ENCODE measurements at places on chromosomes 7 and 10.
A peak's percentile ranks its signal among the peaks of the same experiment; 100 is the strongest.

DNA sequence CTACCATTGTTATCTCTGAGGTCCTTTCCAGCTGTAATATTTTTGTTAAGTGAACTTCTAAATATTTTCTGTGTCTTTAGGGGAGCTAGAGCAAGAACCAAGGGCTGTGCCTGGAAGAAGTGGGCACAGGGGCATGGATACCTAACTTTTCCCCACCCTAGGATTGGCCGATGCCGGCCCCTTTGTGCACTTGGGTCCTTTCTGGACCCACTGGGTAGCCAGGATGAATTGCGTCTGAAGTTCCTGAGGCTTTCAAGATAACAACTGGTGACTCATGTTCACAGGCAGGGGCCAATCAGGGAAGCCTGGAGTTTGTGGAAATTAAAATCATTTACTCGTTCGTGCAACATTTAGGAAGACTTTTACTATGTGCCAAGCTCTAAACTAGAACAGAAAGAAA is 758 bp downstream of the DPCD start:
- DNase-seq: peak; percentile 52

GRCh38 chr10:119608316-119609155 is 11.8 kb upstream of the TIAL1 start:
- peak; percentile 35 for DNase-seq

DNA sequence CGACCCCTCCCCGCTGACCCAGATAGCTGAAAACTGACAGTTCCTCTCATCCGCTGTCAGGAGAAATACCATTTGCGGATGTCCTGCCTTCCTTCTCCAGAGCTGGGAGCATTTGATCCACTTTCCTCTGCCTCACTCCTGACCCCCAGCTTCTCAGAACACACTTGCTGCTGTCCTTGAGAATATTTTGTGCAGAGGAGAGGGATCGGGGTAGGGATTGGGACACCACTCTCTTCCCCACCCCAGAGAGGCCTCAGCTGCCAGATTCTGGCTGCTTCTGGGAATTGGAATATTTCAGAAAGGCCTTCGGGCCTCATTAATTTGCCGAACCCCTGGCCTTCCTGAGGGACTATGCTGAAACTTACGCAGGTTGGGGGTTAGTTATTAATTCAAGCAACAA is 97.0 kb downstream of the C10orf105 start:
- DNase-seq: no peak

DNA sequence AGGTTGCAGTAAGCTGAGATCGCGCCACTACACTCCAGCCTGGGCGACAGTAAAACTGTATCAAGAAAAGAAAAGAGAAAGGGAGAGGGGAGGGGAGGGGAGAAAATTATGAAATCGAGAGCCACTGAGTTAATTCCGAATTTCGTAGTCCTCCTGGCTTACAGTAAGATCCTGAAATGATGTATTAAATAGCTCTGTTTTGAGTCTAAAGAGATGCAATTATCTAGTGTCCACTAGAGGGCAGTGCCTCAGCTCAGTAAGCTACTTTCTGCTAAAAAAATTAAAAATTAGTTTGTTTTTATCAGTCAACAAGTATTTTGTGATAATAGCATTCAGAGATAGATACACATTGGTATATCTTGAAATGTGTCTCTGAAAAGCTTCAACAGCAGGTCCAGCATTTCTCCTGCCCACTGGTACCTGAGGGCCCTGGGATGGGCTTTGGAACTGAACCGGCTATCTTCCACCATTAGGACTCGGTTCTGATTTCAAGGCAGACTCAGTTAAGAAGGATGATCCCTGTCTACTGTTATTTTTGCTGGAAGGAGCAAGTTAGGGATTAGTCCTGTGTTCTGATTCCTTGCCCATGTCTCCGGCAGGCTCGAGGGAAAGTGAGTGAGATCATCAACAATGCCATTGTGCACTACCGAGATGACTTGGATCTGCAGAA is 19.5 kb downstream of the TSPAN33 start:
- peak; percentile 46 for DNase-seq

- DNase-seq: no peak
These were observed 66.5 kb upstream of the PPP2R2D start for GRCh38 chr10:131834152-131834810.

DNA sequence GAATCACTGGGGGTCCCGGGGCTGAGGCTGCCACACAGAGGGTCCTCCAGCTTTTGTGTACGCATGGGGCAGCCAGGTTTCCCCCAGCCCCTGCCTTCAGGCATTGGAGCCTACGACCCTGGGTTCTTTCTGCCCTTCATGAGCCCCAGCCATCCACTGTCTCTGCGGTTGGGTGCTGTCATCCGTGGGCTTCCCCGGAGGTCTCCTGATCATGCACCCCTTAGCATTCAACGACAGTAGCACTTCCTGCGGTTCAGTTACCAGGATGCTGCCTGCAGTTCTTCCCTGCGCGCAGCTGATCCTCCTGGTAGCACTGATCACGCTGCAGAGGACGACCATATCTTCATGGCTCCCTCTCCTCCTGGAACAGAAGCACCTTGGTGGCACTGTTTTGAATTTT is 676.3 kb downstream of the SDK1 start:
- no peak for DNase-seq

- DNase-seq: peak; percentile 100
These were observed 9.4 kb upstream of the PSAP start for GRCh38 chr10:71860243-71861029.

- DNase-seq: no peak
These were observed 107.7 kb downstream of the RBM20 start for GRCh38 chr10:110751850-110752249.

- no peak for DNase-seq
These were observed 160.7 kb downstream of the ZEB1 start for GRCh38 chr10:31479752-31480151.

GRCh38 chr7:29190349-29191045 is 4.1 kb upstream of the CHN2 start:
- no peak for DNase-seq

- DNase-seq: peak; percentile 19
These were observed 604 bp upstream of the SHTN1 start for GRCh38 chr10:117005527-117006055.

DNA sequence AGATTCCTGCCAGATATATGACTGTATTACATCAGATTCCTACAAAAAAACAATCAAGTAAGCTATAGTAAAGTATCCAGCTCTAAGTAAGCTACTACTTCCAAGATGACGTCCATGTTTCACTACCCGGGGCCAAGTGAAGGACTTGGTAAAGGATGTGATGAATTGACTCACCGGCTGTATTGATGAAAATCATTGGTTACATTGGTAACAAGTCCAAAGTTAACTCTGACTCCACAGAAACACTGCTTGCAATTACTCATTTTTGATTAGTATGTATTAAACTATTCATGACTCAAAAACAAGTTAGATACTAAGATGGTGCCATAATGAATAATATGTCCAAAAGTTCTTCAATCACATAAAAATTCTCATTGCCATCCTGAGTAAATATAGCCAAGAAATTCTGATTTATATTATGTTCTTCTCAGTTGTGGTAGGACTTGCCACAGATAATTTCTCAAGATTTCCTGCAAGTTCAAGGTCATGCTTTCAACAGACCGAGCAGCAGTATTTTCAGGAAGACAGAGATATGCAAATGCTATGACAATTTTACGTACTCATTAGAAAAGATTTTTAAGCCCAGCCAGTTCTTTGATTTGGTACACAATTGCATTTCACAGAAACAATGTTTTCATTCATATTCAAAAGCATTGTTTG is 12.6 kb upstream of the DNAJC1 start:
- no peak for DNase-seq

DNA sequence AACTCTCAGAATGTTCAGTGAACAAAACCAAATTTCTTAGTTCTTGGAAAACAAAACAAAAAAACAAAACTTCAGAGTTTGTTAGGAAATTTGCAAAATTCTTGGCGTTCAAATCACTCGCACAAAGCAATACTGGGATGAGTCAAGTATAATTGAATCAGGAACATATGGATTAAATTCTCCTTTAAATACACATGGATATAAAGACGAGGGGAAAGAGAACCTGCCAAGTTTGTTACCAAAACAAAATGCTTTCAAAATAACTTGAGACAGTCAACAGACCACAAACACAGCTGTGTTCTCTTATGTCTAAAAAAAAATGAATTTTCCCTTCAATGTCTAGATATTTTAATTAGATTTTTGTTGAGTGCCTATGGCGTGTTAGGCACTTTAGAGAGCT is 93.5 kb upstream of the MPP7 start:
- no peak for DNase-seq

DNA sequence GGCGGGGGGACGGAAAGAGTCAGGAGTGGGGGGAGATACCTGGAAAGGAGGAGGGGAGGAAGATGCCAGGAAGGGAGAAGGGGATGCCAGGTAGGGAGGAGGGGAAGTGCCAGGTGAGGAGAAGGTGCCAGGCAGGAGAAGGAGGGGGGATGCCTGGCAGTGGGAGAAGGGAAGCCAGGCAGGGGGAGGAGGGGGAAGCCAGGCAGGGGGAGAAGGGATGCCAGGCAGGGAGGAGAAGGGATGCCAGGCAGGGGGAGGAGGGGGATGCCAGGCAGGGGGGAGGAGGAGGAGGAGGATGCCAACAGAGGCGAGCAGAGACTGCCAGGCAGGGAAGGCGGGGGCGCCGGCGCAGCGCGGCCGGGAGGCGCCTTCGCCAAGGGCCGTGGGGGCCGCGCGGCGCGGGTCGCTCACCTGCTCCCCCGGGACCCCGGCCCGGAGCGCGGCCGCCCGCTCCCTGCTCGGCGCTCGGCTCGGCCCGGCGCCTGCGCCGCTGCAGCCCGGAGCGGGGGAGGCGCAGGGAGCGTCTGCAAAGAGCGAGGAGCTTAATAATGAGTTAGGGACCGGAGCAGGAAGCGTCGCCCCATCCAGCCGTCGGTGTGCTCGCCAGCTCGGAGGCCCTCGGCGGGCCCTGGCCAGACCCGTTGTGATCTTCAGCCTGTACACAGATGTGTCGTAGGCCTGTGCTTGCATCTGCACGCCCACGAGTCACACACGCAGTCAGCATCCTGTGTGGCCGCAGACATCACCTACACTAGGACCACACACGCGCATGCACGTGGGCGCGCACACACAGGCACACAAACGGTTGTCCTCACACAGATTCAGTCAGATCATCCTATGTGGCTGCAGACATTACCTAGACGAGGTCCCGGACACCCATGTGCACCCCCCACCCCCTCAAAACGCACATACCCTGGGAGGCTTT is 28.4 kb upstream of the SMARCD3 start:
- DNase-seq: peak; percentile 60

- DNase-seq: no peak
These were observed 117.1 kb downstream of the FGFR2 start for GRCh38 chr10:121481180-121481579.

GRCh38 chr7:44979481-44980392 is 922 bp upstream of the MYO1G start:
- DNase-seq: peak; percentile 57

DNA sequence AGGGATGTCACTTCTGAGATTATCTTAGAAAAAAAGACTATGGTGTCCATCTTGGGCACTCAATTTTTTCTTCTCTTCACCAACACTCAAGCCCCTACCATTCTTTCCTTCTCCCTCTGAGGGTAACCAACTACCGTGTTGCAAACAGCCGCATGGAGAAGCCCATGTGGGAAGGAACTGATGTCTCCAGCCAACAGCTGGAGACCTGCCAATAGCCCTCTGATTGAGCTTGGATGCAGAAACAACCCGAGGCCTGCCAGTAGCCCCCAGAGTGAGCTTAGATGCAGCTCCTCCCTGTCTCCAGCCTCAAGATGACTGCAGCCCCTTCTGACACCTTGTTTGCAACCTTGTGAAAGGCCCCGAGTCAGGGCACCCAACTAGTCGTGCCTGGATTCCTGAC is 36.4 kb upstream of the CHCHD3 start:
- no peak for DNase-seq

Measured in EL (cell line).